ELF-1 (cell line): ENCODE measurements at places on chromosomes 16 and 17.
A peak's percentile ranks its signal among the peaks of the same experiment; 100 is the strongest.

- peak; percentile 13 for DNase-seq
Observed at GRCh38 chr17:5467416-5467815, 1.4 kb downstream of the DHX33 start.

DNA sequence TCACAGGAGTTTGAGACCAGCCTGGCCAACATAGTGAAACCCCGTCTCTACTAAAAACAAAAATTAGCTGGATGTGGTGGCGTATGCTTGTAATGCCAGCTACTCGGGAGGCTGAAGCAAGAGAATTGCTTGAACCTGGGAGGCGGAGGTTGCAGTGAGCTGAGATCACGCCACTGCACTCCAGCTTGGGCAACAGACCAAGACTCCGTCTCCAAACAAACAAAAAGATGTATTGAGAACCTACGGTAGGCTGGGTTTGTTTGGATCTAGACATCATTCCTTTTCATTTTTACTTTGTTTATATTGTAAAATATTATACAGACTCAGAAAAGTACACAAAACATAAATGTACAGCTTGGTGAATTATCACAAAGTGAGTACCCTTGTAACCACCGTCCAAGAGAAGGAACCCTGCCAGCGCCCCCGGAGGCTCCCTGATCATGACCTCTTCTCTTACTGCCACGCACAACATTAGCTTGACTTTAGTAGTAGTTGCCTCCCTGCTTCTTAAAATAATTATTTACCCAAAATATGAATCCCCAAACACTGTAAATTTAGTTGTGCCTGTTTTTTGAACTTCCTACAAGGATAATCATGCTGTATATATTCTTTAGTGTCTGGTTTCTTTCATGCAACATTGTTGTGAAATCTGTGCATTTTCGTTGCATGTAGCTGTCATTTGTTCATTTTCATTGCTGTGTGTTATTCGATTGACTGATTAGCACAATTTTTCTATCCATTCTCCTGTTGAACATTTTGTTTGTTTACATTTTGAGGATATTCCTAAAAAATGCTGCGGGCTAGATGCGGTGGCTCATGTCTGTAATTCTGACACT, 56.5 kb downstream of the KSR1 start:
- DNase-seq, result no peak

DNA sequence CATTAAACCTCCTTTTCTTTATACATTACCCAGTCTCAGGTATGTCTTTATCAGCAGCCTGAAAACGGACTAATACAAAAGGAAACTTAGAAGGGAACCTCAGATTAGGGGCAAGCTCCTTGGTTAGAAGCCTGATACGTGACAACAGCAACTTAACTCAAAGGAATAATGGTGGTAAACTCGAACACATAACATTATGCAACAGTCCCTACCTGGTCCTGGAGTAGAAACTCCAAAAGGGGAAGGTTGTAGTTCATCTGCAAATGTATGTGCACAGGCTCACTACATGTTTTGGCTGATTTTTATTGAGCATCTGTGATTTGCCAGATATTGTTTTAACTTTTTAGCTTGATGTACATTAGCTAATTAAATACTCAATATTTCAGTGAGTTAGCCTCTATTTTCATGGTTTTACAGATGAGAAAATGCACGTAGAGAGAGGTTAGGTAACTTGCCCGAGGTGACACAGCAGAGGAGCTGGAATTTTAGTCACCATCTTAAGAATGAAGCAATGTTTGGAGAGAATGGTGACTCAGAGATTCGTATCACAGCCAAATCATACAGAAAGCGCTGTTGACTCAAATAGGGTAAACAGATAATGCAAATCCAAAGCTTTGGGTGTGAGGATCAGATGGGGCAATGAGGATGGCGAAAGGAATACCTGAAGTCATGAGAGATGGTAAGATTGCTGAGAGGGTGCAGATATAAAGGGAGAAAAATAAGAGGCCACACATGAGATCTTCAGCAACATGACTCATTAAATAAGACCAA, 194.9 kb upstream of the RBFOX1 start:
- no peak for DNase-seq

DNA sequence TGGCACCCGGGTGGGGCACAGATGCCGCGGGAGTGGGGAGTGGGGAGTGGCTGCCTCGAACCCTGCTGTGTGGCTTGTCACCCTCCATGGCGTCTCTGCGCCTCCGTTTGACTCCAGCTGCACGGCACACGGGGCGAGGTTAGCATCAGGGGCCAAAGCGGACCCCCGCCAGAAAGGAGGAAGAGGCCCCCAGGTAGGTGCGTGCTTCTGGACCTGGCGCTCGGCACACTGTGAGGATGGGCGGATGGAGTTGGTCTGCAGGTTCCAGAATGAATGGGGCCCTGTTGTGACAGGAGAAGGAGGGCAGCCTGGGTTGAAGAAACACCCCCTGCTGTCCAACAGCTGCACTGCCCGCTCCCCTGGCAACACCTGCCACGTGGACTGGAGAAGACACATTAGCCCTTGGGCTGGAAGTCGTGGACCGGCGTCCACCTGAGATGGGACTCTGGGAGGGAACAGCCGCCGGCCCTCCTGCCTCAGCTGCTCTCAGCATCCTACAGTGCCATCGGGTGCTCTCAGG, 9.4 kb upstream of the FASN start:
- DNase-seq, result peak; percentile 49

DNA sequence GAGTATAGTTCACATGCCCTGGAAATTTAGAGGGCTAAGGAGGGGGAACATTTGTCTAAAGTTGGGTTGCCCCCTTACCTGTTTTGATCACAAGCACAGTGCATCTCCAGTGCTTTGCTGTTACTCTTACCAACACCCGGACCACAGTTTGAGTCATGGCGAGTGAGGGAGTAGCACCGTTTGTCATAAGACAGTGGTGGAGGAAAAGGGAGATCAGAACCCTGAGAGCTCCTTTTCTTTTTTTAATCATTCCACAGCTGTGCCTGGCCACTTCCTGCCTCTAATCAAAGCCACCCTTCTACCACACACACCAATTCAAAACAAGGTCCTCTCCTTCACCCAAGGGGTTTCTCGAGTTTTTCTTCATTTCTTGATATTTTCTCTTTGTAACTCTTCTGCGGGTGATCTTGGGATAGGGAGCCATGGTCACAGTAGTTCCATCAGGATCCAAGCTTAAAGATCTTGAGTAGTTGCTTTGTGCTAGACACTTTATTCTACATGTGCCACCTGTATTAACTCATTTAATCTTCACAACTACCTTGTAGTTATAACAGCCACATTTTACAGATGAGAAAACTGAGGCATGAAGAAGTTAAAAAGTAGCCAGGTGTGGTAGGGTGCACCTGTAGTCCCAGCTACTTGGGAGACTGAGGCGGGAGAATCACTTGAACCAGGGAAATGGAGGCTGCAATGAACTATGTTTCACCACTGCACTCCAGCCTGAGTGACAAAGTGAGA, 5.0 kb upstream of the MYL4 start:
- no peak for DNase-seq

- DNase-seq, result no peak
Observed at GRCh38 chr17:17732892-17733670, 51.8 kb downstream of the RAI1 start.

GRCh38 chr16:4678596-4678995, 14.8 kb upstream of the NUDT16L1 start:
- DNase-seq, result no peak

- no peak for DNase-seq
Observed at GRCh38 chr17:75059369-75060345, 12.6 kb downstream of the KCTD2 start.

GRCh38 chr16:14420721-14421488, 209.2 kb downstream of the PARN start:
- DNase-seq, result no peak

- DNase-seq, result no peak
Observed at GRCh38 chr16:81558444-81559175, 114.0 kb downstream of the CMIP start.

DNA sequence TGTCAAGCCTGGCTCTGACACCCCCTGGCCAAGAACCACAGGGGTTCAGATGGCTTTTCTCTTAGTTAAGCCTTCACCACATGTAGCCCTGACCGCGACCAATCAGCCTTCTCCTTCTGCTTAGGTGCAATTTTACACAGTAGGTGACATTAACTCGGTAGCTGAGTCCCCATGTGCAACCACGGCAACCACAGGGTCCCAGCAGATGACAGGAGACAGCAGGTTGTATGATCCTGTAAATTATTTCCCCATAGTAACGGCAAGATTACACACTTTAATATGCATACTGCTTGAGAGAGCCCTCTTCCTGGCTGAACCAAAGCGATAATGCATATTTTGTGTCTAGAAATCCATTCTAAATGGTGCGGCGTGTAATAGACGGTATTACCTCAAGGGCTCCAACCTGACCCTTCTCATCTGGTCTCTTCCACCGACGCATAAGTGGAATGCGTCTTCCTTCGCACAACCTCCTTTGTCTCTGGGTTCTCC, 458.7 kb upstream of the ZFHX3 start:
- peak; percentile 10 for DNase-seq

- DNase-seq, result no peak
Observed at GRCh38 chr16:86681031-86681756, 102.8 kb downstream of the FOXL1 start.

DNA sequence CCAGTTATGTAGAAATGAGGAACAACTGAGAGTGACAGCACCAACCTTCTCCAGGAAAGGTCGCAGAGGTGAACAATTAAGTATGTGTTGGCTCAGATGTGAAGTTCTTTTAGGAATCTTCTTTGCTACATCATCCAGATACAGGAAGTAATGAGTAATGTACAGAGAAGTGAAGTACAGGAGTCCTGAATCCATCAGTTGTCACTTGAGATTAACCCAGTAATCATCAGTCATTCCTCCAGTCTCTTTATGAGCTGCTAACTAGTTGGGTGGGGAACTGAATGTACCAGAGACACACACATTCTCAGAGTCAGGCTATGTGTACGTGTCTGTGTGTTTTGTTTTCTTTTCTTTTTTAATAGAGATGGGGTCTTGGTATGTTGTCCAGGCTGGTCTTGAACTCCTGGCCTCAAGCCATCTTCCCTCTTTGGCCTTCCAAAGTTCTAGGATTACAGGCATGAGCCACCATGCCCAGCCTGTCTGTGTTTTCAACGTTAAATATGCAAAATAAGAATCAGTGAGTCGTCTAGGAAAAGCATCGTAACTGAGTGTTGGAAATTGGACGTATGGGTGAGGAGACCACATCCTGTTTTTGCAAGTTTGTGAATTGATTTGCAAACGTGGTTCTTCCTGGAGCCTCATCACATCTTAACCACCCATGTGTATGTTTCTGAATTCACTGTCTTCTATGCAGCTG, 19.9 kb downstream of the ZNF200 start:
- no peak for DNase-seq

DNA sequence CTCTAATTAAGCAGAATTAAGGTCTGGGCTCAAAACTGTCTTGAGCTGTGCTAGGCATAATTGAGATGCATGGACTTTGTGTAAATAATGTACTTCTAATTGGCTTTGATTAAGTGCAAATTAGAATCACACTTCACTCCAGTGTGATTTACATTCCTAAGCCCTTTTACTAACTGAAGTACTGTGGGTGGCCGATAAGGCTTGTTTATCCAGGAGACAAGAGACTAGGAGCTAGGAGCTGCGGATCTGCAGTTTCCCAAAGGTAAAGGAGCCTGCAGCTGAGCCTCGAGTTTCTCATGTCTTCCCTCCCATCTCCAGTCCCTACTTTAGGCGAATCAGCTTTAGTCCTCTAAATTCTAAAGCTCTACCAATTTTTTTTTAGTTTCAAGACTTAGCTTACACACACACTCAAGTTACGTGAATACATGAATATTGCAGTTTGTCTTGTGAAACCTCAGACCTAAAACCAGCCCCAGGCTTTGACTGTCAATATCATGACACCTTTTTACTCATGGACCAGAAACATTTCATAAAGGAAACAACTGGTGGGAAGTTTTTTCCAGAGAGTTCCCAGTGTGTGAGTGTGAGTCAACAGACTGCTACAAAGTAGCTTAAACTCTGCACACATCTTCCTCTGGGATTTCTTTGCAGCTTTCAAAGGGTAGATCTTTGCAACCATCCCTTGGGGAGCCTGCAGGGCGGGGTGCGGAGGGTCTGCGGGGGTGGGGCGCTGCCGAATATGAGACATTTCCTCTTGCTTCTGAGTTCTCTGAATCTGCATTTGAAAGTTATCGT, 113.9 kb upstream of the TBX2 start:
- peak; percentile 39 for DNase-seq

GRCh38 chr17:27846042-27846655, 45.8 kb upstream of the NOS2 start:
- DNase-seq, result no peak

DNA sequence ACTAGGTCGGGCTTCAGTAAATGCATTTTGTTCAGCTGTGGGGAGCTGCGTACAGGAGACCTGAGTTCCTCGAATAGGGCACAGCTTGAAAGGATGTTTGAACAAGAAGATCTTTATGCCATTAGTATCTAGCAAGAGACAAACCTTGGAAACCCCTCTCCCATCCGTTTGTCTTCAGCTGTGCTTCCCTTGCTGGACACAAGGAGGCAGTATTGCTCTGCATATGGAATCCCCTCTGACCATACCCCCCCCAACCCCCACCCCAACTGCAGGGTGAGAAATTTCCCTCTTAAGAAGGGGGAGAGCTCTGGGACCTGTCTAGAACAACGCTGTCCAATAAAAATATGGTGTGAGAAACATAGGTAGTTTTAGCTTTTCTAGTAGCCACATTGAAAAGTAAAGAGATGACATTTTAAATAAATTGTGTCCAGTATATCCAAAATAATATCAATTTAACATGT, 1.6 kb downstream of the MRM1 start:
- peak; percentile 79 for DNase-seq

DNA sequence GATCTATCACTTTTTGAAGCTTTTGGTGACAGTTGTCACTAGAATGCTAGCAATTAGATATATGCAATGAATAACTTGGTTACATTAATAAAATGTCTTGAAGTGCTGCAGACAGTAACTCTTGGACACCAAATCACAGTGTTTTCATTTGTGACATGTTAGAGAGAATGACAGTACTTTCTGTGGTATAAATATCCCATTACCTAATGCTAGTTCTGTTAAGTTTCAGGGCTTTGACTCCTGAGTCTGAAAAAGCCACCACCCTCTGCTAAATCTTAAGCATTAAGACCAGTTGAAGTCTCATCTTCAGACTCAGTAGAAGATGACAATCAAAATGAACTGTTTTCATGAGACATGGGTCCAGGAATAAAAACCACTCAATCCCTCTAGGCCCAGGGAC, 10.6 kb upstream of the CPHXL2 start:
- no peak for DNase-seq

GRCh38 chr16:80615735-80616134, 74.9 kb downstream of the DYNLRB2 start:
- no peak for DNase-seq

DNA sequence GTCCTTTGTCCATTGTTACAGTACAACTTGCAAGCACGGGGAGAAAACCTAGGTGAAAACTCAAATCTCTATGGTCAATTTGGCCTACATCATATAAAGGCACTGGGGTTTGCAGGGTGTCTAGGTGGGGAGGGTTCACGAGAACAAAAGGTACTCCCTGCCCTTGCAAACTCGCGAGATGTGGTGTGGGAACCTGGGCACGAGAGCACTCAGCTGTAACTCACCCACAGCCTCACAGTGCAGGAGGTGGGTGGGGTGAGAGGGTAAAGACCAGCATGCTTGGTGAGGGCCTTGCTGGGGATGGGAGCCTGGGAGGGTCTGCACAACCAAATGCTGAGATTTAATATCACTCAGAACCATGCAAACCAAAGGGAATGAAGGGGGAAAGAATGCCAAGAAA, 18.4 kb upstream of the ZNF594 start:
- no peak for DNase-seq
